ENCODE measurements at places on chromosomes 11 and 22.
A peak's percentile ranks its signal among the peaks of the same experiment; 100 is the strongest.

- DNase-seq, result no peak
These were observed 25.2 kb downstream of the CWC15 start for GRCh38 chr11:94948070-94948617.

DNA sequence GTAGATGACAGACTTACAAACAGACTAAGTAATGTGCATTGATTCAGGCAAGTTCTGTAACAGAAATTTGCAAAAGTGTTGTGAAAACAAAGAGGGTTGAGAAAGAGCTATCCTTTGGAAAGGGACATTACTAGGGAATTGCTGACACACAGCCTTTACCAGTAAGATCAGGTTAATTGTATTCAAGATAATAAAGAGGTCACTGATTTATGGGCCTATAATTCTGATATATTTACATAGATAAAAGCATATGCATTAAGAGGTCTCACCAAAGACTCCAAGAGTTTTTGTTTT lies 138.7 kb downstream of the MAML2 start:
- no peak for DNase-seq

GRCh38 chr11:8681837-8682302 lies 595 bp downstream of the TRIM66 start:
- DNase-seq, result no peak

- peak; percentile 32 for DNase-seq
These were observed 2.9 kb upstream of the ARFGAP2 start for GRCh38 chr11:47179655-47179991.

DNA sequence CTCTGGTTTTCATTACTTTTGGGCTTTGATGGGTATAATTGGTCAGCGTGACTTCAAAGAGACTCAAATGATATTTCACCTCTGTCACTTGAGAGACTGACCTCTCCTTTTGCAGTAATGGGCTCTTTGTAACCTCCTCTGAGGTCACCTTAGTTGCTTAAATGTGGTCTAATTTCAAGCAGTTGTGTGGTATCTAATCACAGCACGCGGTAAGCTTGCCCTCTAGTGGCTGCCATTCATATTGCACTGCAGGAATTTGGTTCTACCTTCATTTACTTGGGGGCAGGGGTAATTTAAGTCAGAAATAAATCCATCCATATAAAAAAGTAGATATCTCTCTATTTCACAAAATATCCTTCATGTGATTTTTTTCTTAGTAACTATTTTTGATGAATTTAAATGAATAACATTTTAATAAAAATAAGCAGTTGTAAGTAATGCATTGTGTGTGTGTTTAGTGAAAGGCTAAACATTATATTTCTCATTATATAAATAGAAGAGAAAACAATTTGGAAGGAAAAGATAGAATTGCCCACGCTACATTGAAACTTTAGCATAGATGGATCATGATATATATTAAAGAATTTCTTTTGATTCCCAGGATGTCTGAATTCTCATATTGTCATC lies 55.0 kb upstream of the ANO3 start:
- DNase-seq, result peak; percentile 43

- DNase-seq, result peak; percentile 79
These were observed 33.8 kb upstream of the SPON1 start for GRCh38 chr11:13928566-13929251.

- DNase-seq, result peak; percentile 63
These were observed 29.4 kb upstream of the GRIK4 start for GRCh38 chr11:120482149-120482548.

GRCh38 chr11:129611661-129612446 lies 203.8 kb upstream of the TMEM45B start:
- DNase-seq, result no peak

- peak; percentile 27 for DNase-seq
These were observed 1.1 kb upstream of the MRGPRX4 start for GRCh38 chr11:18171377-18172000.

DNA sequence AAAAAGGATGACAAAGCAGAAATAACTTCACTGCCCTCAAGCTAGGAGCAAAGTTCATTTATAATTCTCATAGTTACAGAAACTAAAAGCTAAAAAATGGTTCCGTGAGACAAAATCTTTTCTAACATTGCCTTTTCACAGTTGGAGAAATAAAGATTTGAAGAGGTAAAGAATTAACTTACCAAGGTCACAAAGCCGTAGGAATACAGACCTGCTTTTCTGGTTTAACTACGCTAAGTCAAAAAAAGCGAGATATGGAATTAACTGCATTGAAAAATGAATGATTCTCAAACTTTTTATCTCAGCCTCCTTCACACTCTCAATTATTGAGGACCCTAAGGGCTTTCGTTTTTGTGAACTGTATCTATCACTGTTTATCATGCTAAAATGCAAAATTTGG lies 95.3 kb downstream of the SLC17A6 start:
- no peak for DNase-seq

GRCh38 chr11:46309814-46310259 lies 32.4 kb downstream of the CREB3L1 start:
- peak; percentile 76 for DNase-seq

- DNase-seq, result no peak
These were observed 33.7 kb upstream of the PRR5 start for GRCh38 chr22:44668190-44668885.

GRCh38 chr11:13667245-13667644 lies 1.2 kb upstream of the FAR1 start:
- no peak for DNase-seq

DNA sequence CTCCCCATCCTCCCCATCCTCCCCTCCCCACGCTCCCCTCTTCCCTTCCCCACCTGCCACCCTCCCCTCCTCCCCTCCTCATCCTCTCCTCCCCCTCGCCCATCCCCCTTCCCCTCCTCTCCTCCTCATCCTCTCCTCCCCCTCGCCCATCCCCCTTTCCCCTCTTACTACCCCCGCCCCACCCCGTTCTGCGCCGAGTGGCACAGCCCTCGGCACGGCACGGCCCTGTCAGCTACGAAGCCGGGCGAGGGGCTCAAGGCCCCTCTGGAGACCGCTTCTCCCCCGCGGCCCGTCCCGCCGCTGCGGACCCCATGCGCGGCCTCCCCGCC lies 449.9 kb downstream of the OPCML start:
- DNase-seq, result no peak
